Activated CD4-positive, alpha-beta T cell treated with anti-CD3 and anti-CD28 coated beads, Interleukin-2, amount 10 ng/mL, durations not matched to agents 24 days and 14 days (primary cell): ENCODE measurements at places on chromosomes 6 and 20. TPM values are rescaled to one million over a fixed set of nuclear protein-coding genes. Genes with fewer than 3 reads are reported as not detected.

- peak; percentile 70 for DNase-seq
These were observed 83.0 kb downstream of the TMEM242 start for GRCh38 chr6:157240059-157240959.

DNA sequence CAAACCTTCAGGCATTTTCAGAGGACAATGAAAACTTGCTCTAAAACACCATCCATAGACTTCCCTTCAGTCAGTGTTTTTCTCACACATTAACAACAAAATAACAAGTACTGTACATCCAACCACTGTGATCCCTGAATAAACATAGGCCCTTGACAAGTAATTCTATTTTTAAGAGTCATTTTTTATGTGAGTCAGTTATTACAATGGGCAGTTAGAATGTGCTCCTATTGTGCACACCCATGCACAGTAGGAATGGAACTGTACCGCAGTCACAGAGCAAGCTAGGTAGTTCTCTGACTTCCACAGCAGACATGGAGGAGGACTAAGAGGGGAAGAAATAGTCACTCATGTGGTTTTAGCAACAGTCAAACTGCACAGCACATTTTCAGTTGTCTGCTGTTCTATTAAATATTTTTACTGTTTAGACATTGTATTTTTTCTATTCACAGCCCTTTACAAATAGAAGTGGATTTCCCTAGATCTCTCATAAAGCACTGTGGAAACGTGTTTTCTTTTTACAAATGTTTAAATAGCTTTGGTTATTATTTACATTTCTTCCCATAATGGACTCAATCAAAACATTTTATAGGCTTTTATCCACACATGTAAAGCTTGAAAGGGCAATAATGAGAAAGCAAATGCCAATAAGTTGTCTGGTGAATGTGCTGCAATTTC lies 100.4 kb downstream of the JAG1 start:
- peak; percentile 42 for DNase-seq

DNA sequence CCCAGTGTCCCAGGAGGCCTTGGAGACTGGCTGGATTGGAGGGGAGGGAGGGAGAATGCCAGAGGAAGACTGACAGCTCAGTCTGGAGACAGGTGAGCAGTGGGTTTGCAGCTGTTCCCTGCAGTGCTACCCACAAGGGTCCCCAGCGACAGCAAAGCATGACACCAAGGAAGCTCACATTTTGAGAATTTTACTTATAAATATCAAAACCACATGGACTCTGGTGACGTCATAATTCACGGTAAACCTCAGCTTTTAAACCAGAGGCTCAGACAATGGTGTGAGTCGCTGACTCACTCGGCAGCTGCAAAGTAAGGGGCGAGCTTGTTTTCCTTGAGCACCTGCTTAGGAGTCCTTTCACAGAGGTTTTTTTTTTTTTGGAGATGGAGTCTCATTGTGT lies 65.2 kb downstream of the THBS2 start:
- no peak for DNase-seq

DNA sequence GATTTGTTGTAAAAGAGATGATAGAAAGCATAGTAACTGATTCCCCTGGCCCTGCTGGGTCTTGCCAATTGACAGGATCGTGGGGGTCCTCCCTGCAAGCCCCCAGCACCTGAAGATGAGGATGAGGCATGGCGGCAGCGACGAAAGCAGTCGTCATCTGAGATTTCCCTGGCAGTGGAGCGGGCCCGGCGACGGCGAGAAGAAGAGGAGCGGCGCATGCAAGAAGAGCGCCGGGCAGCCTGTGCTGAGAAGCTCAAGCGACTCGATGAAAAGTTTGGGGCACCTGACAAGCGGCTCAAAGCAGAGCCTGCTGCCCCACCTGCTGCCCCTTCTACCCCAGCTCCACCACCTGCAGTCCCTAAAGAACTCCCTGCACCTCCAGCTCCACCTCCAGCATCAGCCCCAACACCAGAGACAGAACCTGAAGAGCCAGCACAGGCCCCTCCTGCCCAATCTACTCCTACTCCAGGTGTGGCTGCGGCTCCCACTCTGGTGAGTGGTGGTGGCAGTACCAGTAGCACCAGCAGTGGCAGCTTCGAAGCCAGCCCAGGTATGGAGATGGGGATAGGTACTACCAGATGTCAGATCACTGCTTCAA lies 7.3 kb downstream of the PRRC2A start:
- DNase-seq, result no peak

Gene LY6G5B
- 32.8 and 33.5 TPM in 2 replicates for total RNA-seq

Gene HLA-DRB5
- total RNA-seq, result 5.1 and 6.0 TPM in 2 replicates

- no peak for DNase-seq
These were observed 212.5 kb downstream of the GJA1 start for GRCh38 chr6:121647905-121648304.

DNA sequence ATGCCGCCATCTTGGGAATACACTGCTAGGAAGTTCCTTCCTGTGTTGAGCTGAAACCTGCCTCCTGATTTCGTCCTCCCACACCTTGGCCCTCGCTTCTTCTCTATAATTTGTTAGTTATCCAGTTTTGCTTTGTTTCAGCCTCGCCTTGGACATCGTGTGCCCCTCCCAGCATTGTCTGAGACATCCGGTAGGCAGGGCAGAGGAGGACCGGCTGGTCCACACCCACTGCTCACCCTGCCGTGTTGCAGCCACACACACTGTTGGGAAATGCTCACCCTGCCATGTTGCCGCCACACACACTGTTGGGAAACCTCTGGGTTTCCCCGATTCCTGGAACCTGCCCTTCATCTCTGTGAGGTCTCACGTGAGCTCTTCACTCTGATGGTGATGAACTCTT lies 105.1 kb downstream of the CDH4 start:
- DNase-seq, result no peak

DNA sequence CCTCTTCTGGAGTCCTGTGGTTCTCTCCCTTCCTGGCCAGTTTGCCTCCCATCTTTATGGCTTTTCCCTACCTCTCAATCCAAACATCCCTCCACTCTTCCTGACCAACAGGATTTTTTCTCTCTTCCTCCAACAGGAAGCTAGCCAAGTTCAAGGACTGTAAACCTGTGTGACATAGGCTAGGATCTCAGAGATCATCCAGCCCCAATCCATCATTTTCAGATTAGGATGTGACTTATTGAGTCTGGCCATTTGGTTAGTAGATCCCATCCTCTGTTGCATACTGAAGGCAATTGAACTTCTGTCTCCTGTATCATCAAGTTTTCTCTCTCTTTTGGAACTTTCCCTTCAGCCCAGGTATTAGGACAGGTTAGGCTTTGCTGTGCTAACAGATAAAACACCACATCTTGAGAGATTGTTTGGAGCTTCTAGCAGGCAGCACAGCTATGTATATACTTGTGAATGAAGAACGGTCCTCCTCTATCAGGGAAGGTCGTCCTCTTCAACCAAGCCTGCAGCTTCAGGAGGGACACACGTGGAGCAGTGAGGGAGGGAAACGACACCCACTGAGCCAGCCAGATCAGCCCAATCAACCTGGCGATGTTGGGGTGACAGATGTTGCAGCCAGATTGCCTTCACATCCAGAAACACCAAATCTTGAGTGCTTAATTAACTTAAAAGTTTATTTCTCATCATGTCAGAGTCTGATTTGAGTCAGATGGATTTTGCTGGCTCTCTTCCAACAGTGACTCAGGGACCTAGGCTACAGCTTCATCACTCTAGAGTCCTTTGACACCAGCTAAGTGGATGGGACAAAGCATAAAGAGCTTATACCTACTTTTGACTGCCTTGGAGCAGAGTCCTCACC lies 106.8 kb downstream of the GJA10 start:
- DNase-seq, result no peak

- DNase-seq, result no peak
These were observed 6.7 kb downstream of the RWDD2A start for GRCh38 chr6:83199863-83200225.

DNA sequence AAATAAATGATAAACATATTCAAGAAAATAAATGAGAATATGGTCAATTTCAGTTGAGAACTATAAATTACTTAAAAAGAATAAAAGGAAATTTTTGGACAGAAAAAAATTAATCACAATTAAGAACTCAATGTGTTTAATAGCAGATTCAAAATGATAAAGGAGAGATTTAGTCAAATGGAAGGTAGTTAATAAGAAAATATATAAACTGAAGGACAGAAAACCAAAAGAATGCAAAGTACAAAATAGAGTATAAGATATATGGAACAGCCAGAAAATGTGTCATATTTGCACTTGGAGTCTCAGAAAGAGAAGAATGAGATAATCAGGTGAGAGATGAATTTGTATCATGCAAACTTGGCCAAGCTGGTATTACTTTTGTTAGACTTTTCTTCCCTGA lies 201.8 kb upstream of the ARID1B start:
- DNase-seq, result no peak

GRCh38 chr6:122838060-122838780 lies 49.2 kb downstream of the SMPDL3A start:
- DNase-seq, result no peak

GRCh38 chr6:129507059-129507807 lies 202.7 kb downstream of the ARHGAP18 start:
- DNase-seq, result no peak

GRCh38 chr20:21099751-21100577 lies 6.2 kb downstream of the LINC00237 start:
- peak; percentile 87 for DNase-seq

- no peak for DNase-seq
These were observed 66.3 kb downstream of the VTA1 start for GRCh38 chr6:142213402-142213801.

Gene CD24
- total RNA-seq, result 0.49 and 0.64 TPM in 2 replicates

- no peak for DNase-seq
These were observed 96.4 kb downstream of the TULP4 start for GRCh38 chr6:158408552-158409130.

DNA sequence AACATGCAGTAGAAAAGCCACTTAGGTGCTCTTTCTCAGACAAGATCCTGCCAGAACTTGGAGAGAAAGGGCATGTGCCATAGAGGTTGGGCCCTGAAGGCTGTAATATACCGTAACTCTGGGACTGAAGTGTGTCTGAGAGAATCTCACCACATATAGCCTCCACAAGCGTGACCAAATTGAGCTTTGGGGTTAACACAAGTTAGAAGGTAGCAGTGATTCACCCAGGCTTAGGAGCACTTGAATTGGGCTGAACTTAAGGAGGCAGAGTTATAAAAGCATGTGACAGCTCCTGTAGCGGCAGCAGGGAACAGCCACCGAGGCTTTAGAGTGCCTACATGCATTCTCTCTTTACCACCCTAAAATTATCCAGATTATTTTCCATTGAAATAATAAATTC lies 361.6 kb downstream of the PHF3 start:
- no peak for DNase-seq

DNA sequence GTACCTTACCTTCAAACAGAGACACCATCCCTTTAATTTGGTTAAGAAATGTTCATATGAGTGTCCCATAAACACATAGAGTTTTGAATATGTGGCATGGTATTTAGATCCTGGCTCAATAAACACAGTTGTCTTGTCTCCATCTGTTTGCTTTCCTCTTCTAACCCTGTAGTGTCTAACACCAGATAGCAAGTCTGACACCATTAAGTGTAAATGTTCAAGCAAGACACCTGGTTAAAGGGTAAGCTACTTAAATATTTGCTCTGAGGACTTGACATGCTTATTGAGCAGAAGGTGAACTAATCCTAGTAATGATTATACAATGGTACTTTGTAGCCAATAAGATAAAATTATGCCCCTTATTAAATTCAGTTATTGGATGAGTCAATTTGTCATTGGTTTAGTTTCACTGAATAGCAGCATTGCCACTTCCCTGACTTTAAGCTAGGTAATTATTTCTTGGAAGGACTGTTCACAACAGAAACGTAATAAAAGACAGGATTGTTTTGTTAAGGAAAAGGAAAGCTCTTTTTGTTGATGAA lies 26.9 kb upstream of the GOPC start:
- DNase-seq, result no peak

DNA sequence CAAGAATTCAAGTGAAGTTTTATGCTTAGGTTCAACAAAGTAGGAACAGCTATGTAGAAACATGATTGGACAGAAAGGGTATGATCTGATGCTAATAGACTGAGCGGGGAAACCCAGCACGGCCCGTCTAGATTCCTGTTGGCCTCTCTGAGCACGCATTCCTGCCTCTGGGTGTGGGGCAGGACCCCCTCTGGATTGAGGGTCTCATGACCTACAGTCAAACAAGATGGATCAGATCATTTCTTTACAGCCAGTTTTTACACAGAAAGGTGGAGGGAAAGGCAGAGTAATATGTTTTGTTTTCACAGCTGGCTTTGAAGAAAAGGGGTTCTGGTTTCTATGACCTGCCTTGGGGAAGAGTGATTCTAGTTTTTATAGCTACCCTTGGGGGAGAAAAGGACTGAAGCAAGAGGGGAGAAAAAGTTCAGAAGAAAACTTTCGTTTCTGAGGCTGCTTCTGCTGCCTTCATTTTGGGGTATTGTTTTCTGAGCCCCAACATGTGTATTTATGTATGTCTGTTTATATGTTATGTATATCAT lies 99.6 kb upstream of the SLC22A16 start:
- no peak for DNase-seq

GRCh38 chr6:26521600-26522391 lies 16.4 kb upstream of the HMGN4 start:
- peak; percentile 91 for DNase-seq

GRCh38 chr6:138774370-138774769 lies 801 bp downstream of the CCDC28A start:
- DNase-seq, result no peak

- no peak for DNase-seq
These were observed 84.0 kb downstream of the PTPN1 start for GRCh38 chr20:50594231-50594590.

DNA sequence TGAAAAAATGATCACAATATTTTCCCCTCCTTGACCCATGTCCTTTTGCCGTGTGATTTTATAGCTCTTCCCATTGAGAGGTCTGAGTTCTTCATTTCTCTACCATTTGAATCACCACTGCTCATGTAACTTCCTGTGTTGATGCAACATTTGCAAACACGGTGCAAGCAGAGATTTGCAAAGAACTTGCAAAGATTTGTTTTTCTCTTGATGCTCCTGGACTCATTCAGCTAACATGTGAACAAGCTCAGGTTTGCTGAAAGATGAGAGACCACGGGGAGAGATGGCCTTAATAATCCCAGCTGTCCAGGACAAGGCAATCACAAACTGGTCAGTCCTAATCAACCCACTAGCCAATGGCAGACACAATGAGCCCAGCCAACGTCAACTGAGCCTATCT lies 8.6 kb downstream of the VNN2 start:
- no peak for DNase-seq

Gene RNF5
- 59.9 and 62.6 TPM in 2 replicates for total RNA-seq

- peak; percentile 71 for DNase-seq
These were observed 112.5 kb downstream of the WDR27 start for GRCh38 chr6:169589293-169589692.

Gene VSX1
- total RNA-seq, result not detected in 2 replicates

DNA sequence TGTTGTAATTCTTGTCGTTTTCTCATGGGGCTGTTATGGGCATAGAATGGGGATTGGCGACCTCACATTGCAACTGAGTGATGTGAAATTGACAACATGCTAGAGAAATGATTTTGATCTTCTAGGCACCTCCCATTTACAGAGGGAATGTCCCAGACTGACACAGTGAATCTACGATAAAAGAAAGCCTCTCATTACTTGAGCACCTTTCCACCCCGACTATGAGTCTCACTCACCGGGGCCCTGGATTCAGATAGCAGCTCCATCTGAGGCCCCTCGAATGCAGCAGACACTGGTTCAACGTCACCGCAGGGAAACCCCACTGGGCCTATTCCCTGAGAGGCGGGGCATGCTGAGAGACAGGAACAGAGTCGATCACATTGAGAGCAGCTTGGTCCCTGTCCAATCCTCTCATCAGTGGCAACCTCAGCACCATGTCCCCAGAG lies 49.1 kb downstream of the NFATC2 start:
- DNase-seq, result no peak

Gene SMOC2
- not detected in 2 replicates for total RNA-seq

Gene CGA
- not detected in 2 replicates for total RNA-seq

- no peak for DNase-seq
These were observed 113.6 kb upstream of the DST start for GRCh38 chr6:56756219-56756789.
